ENCODE measurements at places on chromosomes 6 and 20. TPM values are rescaled to one million over a fixed set of nuclear protein-coding genes. Genes with fewer than 3 reads are reported as not detected.

DNA sequence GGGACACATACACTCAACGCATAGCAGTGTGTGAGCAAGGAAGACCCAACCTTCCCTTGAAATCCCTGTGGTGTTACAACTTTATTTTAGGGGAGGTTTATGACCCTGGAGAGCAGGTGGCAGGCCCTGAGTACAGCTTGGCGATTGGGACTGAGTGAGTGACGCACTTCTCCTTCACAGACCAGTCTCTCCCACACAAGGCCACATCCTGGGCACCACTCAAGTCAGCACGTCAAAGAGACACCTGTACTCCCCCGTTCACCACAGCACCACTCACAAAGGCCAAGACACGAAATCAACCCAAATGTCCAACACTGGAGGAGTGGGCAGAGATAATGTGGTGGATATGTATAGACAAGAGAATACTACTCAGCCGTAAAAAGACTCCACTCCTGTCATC, 57.0 kb upstream of the FRMD1 start:
- no peaks in the 10 kb centered on the region for H3K4me1 ChIP-seq
- no peaks in the 10 kb centered on the region for H3K27me3 ChIP-seq
- no peak for DNase-seq
- no peak overlapping the region for H3K27ac ChIP-seq

- peak overlapping the region; percentile 2 for H3K4me3 ChIP-seq
- no peak for DNase-seq
- peaks cover 5% of the 10 kb centered on the region for H3K4me1 ChIP-seq
- no peaks in the 10 kb centered on the region for H3K36me3 ChIP-seq
- H3K27ac ChIP-seq = no peak overlapping the region
These were observed 9.2 kb downstream of the POU3F2 start for GRCh38 chr6:98843271-98844243.

DNA sequence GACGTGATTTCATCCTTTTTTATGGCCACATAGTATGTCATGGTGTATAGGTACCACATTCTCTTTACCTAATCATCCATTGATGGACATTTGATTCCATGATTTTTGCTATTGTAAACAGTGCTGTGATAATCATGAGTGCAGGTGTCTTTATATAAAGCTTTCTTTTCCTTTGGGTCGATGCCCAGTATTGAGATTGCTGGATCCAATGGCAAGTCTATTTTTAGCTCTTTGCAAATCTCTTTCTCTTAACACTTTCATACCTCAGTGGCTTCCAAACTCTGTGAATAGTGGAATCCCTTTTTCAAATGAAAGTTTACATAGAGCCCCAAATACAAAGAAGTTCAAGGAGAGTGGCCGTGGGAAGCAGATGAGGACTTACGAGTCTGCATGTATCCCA, 105.8 kb upstream of the SPTLC3 start:
- H3K27ac ChIP-seq = no peak overlapping the region
- no peak overlapping the region for H3K4me3 ChIP-seq
- no peaks in the 10 kb centered on the region for H3K36me3 ChIP-seq
- no peaks in the 10 kb centered on the region for H3K27me3 ChIP-seq
- DNase-seq = no peak

DNA sequence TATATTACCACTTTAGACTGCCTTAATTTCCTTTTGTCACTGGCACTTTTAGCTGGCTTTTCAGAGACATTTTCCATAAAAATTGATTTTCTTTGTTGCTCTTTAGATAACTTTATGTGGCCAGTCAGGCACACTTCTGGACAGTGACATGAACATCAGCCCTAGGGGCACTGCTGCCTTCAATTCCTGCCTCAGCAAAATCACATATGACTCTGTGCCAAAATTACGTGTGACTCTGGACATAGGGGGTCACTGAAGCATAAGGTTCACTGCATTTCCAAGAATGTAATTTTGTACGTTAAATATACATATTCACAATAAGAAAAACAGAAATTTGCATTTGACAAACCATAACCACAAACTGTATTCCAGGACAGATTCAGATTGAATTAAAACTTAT, 66.5 kb downstream of the ESF1 start:
- H3K27ac ChIP-seq = no peak overlapping the region
- peaks cover 3% of the 10 kb centered on the region for H3K36me3 ChIP-seq
- no peak overlapping the region for H3K4me3 ChIP-seq
- DNase-seq = no peak
- H3K27me3 ChIP-seq = no peaks in the 10 kb centered on the region

DNA sequence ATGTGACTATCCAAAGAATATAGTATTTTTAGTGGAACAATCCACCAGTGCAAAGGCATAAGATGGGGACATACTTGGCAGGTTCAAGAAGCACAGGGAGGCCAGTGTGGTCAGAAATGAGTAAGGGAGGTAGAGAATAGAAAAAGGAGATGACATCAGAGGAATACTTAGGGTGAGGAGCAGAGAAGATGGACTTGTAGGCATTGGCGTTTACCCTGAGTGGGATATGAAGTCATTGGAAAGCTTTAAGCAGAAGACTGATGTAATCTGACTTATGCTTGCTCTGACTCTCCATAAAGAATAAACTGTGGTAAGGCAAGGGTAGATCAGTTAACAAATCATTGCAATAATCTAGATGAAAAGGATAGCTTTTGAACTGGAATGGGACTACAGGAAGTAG, 228.7 kb downstream of the GJA1 start:
- H3K4me3 ChIP-seq = no peak overlapping the region
- H3K4me1 ChIP-seq = no peaks in the 10 kb centered on the region
- no peaks in the 10 kb centered on the region for H3K27me3 ChIP-seq

- H3K4me3 ChIP-seq = no peak overlapping the region
- no peak for DNase-seq
- H3K27ac ChIP-seq = no peak overlapping the region
These were observed 591.1 kb downstream of the PTPRT start for GRCh38 chr20:42598581-42598980.

DNA sequence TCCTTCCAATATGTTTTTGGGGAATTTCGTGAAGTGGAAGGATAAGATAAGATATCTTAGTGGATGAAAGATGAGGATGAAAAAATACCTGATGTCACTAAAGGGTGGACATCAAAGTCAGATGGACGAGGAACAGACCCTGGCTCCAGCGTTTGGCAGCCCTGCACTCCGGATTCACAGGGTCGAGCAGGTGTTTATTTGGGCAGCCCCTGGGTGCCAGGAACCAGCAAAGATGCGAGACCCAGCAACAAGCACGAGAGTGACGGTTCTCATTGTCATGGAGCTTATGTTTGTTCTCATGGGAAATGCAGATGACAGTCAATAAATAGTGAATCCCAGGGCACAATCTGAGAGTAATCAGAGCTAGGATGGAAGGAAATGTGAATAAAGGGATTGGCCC, 131.1 kb downstream of the PHACTR3 start:
- H3K4me3 ChIP-seq = no peak overlapping the region
- no peaks in the 10 kb centered on the region for H3K4me1 ChIP-seq
- no peak for DNase-seq
- H3K27ac ChIP-seq = no peak overlapping the region
- no peaks in the 10 kb centered on the region for H3K36me3 ChIP-seq

- H3K4me1 ChIP-seq = no peaks in the 10 kb centered on the region
- H3K36me3 ChIP-seq = no peaks in the 10 kb centered on the region
- H3K4me3 ChIP-seq = no peak overlapping the region
- no peak overlapping the region for H3K27ac ChIP-seq
- no peaks in the 10 kb centered on the region for H3K27me3 ChIP-seq
These were observed 520.5 kb upstream of the ADGRB3 start for GRCh38 chr6:68114463-68115047.

DNA sequence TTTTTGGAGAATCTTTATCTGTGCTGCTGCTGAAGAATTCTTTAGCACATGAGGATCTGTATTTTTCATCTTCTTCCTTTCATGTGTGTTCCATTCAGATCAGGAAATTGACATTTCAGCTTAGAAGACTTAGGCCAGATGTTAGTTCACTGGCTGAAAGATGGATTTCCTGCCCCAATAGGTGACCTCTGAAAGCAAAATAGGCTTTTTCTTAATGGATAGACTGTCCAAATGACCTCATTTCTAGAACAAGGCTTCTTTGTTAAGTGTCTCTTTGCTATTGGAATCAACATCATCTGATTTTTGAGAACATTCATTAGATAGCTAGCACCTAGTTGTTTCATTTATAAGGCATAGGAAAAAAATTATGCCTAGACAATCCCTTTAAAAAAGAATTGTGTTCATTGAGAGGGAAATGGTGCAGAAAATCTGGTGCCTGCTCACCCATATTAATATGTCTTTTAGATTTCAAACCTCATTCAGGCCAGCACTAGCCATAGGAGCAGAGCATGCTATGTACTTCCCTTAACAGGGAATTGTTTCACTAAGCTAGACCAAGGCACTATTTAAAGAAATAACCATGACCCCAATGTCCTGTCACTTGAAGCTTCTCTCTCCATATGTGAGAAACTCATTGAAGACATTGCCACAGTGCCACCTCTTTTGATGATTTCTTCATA, 13.6 kb upstream of the SASH1 start:
- H3K36me3 ChIP-seq = no peaks in the 10 kb centered on the region
- no peak overlapping the region for H3K27ac ChIP-seq
- H3K4me1 ChIP-seq = no peaks in the 10 kb centered on the region

- no peak overlapping the region for H3K27ac ChIP-seq
- no peak overlapping the region for H3K4me3 ChIP-seq
- peaks cover 17% of the 10 kb centered on the region for H3K4me1 ChIP-seq
- H3K27me3 ChIP-seq = no peaks in the 10 kb centered on the region
- peaks cover 4% of the 10 kb centered on the region for H3K36me3 ChIP-seq
These were observed 42.4 kb downstream of the FARS2 start for GRCh38 chr6:5303682-5304081.

GRCh38 chr6:88477413-88477812, 311.3 kb upstream of the CNR1 start:
- no peak for DNase-seq
- H3K4me1 ChIP-seq = no peaks in the 10 kb centered on the region
- H3K27ac ChIP-seq = no peak overlapping the region
- H3K4me3 ChIP-seq = no peak overlapping the region
- no peaks in the 10 kb centered on the region for H3K36me3 ChIP-seq

Gene APCDD1L
- 0.46 TPM for polyA plus RNA-seq

Gene C20orf202
- polyA plus RNA-seq = 0.67 TPM

Gene C20orf96
- 3.5 TPM for polyA plus RNA-seq
